ENCODE measurements at places on chromosomes 4 and X.
A peak's percentile ranks its signal among the peaks of the same experiment; 100 is the strongest.

DNA sequence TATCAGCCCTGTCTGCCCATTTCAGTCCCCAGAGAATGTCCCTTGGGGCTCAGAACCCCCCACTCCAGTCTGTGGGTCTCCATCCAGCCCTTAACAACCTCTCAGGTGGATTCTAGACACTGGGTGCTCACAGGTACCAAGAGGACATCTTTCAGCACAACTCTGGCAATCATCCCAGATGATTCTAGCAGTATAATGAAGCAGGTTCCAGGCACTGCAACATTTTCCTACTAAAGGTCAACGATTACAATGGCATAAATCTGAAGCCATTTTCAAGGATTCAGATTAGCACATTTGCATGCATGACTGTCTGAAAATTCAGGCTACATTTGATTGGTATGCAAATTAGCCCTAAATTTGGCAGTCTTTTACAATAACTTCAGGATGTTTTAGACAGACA is 10.0 kb downstream of the SLC2A9 start:
- DNase-seq = no peak

GRCh38 chrX:118855681-118856310 is 32.2 kb downstream of the ZCCHC12 start:
- no peak for DNase-seq

- DNase-seq = no peak
Observed at GRCh38 chrX:70049406-70049805, 332 bp downstream of the AWAT2 start.

DNA sequence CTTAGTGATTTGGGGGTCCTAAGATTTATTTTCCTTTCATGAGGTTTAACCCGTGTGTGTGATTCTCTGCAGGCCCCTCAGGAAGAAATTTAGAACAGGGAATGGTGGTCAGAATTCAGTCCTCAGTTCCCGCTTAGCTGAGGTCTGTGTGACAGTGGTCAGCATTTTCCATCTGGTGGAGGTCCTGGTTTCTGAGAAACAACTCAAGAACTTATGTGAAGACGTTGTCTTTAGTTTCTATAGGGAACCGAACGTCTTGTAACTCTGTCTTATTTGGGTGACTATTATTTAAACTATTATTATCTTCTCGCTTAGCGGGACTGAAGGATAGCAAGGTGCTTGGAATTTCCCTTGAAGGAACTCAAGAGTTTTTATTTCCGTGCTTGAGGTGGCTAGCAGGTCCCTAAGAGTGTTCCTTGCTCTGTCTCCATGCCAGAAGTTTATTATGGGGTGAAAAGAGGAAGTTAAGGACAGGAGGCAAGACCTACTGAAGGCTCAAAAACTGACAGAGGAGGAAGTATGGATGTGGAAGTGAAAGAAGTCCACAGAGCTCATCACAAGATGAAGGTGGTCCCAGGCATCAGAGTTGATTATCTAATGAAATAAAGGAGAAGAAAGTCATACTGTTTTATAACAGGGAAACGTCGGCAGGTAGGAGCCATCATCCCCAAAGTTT is 9.4 kb downstream of the MGST2 start:
- DNase-seq = no peak

DNA sequence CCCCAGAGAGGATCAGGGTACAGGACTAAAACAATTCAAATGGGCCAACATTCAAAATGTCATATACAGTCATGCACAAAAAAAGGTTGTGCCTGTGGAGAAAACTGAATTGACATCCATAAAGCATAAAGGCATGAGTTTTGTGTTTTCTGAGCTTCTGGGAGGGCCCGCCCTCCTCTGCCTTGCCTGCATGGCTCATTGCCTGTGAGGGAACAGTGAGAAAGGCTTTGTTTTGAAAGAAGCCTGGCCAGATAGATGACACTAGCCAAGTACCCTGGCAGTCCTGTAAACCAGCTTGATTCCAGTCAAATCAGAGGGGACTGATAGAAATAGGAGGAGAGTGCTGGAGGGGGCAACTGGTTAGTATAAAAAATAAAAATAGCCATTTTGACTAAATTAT is 194.3 kb downstream of the KIT start:
- DNase-seq = no peak

- no peak for DNase-seq
Observed at GRCh38 chr4:150253965-150254630, 175.9 kb downstream of the DCLK2 start.

- DNase-seq = no peak
Observed at GRCh38 chrX:121598356-121598755, 550.9 kb downstream of the GLUD2 start.

DNA sequence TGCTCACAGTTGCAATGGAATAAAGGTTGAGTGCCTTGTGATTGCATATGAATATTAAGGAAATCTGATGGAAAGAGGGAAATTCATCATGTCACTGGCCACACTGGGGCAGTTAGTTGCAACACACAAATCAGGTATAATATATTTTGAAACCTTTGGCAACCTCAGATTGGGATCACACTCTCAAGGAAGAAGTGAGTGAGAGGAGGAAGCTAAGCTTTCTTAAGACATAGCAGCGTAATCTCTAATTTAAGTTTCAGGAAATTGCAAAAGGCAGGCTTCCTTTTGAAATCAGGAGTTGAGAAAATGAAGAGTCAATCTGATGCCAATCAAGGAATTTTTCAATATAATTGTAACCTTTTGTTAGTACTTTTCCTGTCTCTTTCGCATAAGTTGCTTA is 12.3 kb upstream of the CLTRN start:
- no peak for DNase-seq

- DNase-seq = no peak
Observed at GRCh38 chrX:2474280-2474962, 26.4 kb downstream of the DHRSX start.

DNA sequence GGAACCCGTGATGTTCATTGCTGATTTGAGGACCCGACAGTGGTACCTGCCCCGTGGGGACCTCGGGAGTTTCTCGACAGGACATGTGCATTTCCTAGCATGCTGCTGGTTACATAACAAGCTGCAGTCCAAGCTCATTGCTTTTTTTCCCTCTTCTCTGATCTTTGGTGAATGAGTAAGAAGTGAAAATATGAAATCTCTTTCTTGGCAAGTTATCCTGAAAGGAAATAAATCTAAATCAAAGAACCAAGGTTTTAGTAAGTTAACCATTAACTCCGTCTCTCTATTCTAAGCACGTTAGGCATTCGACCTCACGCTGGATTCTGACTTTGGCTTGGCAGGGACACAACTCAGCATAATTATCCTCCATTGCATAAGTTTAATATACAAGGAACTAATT is 86.6 kb downstream of the STK32B start:
- no peak for DNase-seq

GRCh38 chr4:149914119-149915115 is 98.8 kb upstream of the IQCM start:
- peak; percentile 42 for DNase-seq

- DNase-seq = no peak
Observed at GRCh38 chr4:11602606-11603340, 174.1 kb upstream of the HS3ST1 start.

GRCh38 chrX:6071731-6072130 is 156.9 kb downstream of the NLGN4X start:
- no peak for DNase-seq

- DNase-seq = no peak
Observed at GRCh38 chr4:165380805-165381204, 2.0 kb downstream of the CPE start.

GRCh38 chr4:40789771-40790170 is 40.0 kb downstream of the NSUN7 start:
- DNase-seq = no peak

Measured in HT1080 (cell line).